ENCODE measurements at places on chromosomes 13 and 19.
A peak's percentile ranks its signal among the peaks of the same experiment; 100 is the strongest.

DNA sequence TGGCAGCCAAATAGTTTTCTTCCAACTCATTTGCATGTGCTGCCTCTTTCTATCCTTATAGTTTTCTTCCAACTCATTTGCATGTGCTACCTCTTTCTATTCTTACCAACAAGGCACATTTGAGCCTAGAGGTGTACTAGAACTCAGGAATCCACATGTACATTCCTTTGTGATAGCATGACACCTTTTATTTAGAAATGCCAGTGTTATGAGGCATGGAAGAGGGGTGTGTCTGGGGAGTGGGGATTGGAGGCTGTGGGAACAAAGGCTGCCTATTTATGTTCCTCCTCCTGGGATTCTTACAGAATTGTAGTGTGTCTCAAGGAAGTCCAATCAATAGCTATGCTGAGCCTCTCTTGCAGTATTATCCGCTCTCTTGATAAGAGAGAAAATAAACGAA is 966.7 kb downstream of the PCDH17 start:
- no peak for DNase-seq

- no peak for DNase-seq
Measured at GRCh38 chr13:42796747-42797356, 15.5 kb downstream of the FAM216B start.

DNA sequence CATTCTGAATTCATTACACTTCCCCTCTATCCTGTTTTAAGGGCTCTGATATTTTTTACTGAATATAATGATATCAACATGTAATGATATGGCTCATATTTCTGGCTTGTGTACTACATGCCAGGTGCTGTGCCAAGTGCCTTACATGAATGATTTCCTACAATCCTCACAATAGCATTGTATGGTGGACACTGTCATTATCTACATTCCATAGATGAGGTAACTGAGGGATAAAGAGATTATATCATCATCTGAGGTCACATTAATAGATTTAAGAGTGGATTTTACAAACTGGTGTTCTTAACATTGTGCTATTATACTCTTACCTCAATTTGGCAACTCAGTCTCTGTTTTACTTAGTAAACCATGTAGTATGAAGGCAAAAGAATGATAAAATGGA is 502.0 kb downstream of the LIG4 start:
- no peak for DNase-seq

GRCh38 chr19:58492265-58492664 is 16.1 kb downstream of the ZNF446 start:
- DNase-seq = no peak

DNA sequence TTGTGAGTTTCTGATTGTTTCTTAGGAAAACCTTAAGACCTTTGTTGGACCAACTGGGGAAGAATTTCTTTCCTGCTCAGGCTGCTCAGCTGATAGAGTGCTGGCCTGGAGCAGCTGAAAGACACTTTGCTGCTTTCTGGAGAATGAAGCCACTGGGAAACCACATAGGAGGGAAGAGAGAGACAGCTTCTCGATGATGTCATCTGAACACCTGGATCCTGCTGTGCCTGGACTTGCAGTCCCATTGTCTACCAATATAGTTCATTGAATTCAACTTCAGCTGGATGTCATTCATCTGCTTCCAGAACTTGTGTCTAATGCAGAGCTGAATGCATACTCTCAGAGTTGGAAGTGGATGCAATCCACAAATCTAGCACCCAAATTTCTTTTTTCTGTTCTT is 34.3 kb upstream of the TSHZ3 start:
- DNase-seq = no peak

GRCh38 chr13:23963947-23964346 is 66.6 kb upstream of the C1QTNF9B start:
- no peak for DNase-seq

DNA sequence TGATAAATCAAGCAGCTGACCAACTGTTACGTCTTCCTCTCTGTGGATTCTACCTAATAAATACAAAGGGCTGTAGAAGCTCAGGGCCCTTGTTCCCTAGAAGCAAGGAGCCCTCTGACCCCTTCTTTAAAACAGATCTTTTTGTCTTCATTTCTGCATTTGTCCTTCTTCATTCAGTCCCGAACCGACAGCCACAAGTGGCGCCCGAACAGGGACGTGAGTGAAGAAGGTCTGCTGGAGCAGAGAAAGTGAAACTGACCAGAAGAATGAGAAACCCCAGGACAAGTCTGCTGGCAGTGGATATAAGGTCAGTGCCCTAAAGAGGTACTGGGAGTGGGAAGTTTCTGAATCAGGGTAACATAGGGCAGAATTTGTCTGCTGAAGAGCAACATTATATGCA is 13.1 kb downstream of the ZNF773 start:
- DNase-seq = no peak

DNA sequence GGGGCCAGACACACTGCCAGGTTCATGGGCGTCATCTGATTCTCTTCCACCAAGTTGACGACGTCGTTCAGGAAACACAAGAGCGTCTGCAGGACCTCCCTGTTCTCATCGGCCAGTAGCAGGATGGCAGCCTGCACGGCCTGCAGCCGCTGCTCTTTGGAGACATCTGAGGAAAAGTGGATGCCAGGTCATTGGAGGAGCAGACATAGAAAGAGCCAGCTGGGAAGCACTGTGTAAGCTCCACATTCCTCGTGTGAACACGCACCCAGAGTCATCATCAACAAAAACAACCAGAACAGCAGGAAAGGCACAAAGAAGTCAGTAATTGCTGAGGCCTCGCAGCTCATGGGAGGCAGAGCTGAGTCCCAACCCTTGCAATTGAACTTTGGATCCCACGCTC is 96.5 kb downstream of the KL start:
- no peak for DNase-seq

DNA sequence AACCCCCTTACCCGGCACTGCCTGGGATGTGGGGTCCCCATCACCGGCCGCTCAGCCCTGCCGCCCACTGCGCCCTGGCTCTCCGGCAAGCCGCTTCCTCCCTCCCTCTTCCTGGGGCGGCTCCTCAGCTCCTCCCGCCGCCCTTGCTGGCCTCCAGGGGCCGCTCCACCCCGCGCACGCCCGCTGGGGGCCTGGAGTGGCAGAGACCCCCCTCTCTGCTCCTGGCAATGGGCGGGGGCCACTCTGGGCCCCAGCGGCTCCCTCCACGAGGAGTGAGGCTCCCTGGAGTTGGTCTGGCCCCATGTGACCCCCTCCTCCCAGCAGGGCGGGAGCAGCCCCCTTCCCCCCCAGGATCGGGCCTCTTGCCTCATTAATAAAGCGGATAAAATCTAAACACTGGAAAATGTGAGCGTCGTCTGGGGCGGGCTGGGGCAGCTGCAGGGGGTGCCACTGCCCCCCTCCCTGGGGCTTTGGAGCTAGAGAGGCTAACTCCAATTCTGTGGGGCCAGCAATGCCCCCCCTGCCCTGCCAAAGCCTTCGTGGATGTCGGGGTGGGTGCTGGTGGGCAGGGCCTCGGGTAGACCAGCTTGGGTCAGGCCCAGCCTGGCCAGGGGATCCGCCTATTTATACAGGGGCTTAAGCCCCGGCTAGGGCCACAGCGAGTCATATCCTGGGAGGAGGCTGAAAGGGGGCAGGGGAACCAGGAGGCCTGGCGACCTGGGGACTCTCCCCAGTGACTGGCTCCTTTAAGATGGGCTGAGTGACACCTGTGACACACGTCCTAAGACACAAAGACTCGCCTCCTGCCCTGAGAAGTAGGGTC is at the start of gene PTGER1:
Gene PTGER1 (minus strand): TSS at position 104 of the 823 bp plus-strand sequence. CDS start 1,034 bp downstream, outside the sequence.
- no peak for DNase-seq

- DNase-seq = no peak
Measured at GRCh38 chr13:40895227-40896184, 106.1 kb downstream of the SLC25A15 start.

GRCh38 chr19:46726971-46727501 is 10.1 kb upstream of the PRKD2 start:
- DNase-seq = no peak

GRCh38 chr19:44702551-44703176 is 3.7 kb downstream of the CEACAM16 start:
- DNase-seq = no peak

DNA sequence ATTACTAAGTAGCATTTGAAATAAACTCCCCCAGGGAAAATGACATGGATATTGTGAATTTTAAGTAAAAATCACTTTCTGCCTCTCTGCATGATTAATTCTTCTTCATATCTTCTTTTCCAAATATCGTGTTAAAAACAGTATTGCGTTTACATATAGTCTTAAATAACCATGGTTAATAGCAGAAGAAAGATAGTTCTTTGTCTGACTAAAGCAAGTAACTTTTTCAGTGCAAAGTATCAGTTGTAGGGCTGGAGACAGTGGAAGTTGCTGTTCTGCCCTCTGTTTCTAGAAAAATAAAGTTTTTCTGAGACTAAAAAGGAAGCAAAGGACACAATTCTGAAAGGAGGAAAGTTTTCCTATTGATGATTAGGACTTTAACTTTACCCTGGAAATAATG is 330.2 kb downstream of the NDFIP2 start:
- no peak for DNase-seq

DNA sequence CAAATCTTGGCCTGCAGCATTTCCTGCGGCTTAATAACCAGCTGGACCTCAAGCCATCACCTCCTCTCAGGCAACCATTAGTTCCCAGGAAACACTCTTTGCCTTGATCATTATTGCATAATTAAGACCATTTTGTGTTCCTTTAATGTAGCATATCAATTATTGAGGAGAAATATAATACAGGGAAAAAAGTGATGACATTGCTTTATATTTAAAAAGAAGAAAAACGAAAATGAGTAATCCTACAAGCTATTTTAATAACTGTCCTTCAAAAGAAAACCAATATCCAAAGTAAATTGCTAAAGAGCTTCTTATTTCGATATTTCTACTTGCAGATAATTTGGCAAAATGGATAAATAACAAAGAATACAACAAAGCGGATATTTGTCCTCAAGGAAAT is 1084.7 kb downstream of the EFNB2 start:
- no peak for DNase-seq

DNA sequence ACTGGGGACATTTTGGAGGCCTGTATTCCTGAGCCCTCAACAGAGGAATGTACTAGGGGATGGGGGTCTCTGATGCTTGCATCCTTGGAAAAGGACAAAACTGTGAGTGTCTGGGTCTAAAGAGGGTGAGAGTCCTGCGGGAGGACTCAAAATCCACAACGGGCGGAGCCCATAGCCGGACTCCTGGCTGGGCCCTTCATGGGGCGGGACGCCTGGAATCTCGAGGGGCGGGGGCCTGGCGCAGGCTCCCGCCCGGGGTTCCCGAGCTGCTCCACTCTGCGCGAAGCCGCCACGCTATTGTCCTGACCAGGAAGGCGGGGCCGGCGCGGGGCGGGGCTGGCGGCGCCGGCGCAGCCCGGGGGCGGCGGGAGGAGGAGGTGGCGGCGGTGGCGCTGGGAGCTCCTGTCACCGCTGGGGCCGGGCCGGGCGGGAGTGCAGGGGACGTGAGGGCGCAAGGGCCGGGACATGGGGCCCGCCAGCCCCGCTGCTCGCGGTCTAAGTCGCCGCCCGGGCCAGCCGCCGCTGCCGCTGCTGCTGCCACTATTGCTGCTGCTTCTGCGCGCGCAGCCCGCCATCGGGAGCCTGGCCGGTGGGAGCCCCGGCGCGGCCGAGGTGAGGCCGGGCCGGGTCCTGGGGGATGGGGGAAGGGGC is at the start of gene APLP1:
Gene APLP1 (plus strand): TSS at position 403 of the 651 bp plus-strand sequence. CDS start 63 bp downstream, at position 466.
- DNase-seq = peak; percentile 24

GRCh38 chr13:95231393-95231792 is 69.9 kb downstream of the ABCC4 start:
- no peak for DNase-seq

DNA sequence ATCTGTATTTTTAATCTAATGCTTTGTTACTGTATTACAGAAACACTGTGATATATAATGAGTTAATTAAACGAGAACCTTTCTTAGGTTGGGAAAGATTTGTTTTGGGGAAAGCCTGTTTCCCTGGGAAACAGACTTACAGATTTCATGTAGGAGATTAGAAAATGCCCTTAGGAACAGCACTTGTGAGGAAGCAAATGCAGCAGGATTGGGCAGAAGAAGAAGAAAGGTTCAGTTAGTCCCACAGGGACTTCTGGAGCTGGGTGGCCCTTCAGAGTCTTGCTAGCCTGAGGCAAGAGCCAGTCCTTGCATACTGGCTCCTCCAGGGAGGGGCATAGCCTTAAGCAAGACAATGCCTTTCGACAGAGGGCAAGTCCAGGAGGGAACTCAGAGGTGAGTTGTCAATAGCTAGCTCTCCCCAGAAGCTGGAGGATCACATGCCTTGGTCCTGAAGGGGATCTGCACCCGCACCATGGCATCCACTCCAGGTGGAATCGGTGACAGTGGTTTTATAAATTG is 36.8 kb downstream of the N4BP2L1 start:
- no peak for DNase-seq

- DNase-seq = no peak
Measured at GRCh38 chr19:4909156-4909896, at the start of gene UHRF1. UHRF1 (plus strand) TSS chr19:4909501; CDS start chr19:4910886, 1,385 bp downstream.

DNA sequence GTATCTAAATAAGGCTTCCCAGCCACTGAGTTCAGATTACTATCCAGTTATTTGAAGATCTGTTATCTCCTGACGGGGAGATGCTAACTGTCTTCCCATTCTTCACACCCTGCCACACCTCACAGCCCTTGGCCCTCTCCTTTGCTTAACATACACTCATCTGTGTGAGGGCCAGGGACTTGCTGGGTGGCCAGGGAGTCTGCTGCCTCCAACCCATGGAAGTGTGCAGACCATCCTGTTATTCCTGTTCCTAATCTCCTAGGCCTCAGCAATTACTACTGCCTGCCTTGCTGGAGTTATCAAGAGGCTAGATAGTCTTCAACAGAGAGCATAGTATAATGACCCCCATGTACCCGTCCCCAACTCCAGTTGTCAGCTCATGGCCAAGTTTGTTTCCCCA is 36.2 kb upstream of the GTF3A start:
- DNase-seq = no peak

DNA sequence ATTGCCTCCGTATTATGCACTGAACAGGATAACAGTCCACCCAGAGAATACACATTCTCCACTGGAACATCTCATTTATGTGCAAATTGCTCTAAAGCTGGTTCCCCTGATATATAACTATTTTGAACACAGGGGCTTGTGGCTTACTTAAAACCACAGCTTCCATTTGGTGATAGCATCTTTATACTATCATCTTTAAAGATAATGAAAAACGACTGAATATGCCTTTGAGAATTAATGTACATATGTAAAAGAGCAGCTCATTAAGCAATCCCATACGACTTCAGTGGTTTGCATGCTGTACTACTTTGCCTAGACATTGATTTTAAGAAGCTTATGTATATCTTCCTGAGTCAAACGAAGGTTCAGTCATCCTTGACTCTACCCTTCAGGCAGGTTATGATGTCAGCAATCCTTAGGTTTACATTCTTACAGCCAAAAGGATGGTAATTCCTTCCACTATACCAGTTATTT is 40.8 kb downstream of the BRD4 start:
- no peak for DNase-seq

DNA sequence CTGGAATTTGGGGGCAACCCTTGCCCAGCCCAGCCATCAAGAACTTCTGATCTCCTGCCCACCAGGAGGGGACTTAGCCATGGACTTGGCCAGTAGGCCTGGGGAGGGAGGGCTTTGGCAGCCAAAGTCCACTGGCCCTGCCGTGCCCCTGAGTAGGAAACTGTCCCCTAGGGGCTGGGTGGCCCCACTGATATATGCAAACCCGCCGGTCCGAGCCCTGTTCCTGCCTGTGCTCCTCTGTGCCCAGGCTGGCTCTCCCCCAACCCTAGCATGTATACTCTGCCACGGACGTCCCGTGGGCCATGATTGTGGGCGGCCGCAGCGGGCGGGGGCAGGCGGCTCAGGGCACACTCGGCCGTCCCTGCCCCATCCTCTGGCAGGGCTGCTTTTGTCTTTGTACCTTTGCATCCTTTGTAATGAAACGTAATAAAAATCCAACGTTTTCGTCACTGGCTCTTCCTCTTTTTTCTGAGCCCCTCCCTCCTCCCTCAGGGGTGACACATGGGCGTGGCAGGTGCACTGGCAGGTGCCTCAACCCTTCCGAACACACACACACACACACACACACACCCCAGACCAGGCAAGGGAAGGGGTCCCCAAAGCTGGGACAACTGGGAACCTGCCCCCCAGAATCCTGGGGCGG is 9.1 kb downstream of the COMP start:
- DNase-seq = no peak

Data from cerebellar nuclear complex (tissue), 1 donor.